ENCODE measurements at places on chromosomes 5 and 9.

DNA sequence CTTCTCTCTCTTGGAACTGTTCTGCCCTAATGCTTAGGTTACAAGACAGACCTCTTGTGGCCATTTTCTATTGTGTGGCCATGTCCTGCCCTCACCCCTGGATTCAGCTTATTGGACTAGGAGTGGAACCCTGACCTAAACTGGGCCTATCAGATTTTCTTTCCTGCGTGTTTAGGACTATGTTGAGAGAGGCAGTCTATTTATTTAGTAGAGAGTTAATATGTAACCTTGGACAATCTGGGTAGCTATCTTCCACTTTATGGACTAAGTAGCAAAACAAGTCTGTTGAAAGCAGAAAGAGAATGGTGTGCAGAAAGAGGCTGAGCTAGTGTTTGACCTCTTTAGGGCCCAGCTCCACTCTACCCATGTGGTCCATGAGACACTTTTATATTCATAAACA lies 82.6 kb upstream of the SMIM32 start:
- DNase-seq: no peak

DNA sequence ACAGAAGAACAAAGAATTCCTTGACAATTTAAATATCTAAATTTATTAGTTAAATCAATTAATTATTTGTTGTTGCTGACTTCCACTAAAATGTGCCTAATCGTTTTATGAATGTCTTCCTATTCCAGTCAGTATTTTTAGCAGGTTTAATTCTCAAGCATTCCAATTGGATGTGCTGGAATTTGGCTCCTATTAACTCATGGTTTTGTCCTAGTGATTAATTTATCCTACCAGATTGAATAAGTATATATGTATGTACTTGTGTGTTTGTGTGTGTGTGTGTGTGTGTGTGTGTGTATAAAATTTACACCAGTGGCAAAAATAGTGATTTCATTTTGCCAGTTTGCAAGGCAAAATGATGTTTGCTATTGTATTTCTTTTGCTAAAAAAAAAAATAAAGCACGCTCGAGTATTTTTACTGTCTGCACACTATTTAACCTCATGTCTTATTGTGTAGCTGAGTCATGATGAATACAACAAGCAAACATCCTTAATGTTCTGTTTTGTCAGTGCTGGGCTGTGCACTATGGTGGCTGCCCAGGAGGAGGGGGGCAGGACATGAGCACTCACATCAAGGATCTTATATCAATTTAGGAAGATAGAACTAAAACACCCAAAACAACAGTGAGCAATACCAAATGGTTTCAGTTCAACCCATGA lies 375.5 kb downstream of the PDE4D start:
- no peak for DNase-seq

DNA sequence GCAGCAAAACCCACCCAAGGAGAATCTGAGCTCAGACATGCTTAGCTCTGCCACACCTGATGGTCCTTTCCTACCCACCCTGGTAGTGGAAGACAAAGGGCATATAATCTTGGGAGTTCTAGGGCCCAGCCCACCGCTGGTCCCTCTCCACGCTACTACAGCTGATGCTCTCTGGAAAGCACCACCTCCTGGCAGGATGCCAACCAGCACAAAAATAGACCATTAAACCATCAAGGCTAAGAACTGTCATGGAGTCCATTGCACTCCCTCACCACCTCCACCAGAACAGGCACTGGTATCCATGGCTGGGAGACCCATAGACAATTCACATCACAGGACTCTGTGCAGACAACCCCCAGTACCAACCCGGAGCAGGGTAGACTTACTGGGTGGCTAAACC lies 111.0 kb upstream of the IL7R start:
- DNase-seq: no peak

- DNase-seq: no peak
These were observed 138.6 kb upstream of the SPEF2 start for GRCh38 chr5:35478856-35479682.

DNA sequence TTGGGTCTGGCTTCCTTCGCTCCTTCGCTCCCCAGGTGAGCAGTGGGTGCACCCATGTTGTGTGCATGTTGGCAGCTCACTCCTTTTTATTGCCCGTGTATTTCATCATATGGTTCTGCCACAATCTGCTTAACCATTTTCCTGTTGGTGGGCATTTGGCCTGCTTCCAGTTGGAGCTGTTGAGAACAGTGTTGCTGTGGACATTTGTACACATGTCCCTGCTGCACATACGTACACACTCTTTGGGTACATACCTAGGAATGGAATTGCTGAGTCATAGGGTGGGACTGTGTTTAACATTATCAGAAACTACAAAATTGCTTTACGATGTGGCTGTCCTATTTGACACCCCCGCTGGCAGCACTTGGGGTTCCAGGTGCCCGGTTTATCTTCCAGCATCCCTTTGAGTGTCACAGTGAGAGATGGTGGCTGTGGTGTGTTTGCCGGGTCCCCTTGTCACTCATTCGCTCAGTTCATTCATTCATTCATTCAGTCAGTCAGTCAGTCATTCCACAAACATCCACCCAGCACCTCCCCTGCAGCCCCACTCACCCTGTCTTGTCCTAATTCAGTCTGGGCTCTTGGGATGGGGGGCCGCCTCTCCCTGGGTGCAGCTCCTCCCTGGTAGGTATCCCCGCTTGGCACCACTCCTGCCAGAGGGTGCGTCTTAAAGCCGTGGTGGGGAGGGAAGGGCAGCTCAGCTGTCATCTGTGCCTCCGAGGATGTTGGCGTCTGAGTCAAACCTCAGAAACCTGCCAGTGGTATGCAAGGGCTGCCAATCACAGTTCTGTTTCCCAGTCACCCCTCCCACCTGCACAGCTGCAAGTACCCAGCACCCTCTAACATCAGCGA lies 7.9 kb upstream of the FIBCD1 start:
- DNase-seq: no peak
